ENCODE measurements at places on chromosomes 4 and X.
A peak's percentile ranks its signal among the peaks of the same experiment; 100 is the strongest.

GRCh38 chr4:168451331-168451730 is 29.0 kb downstream of the DDX60L start:
- no peak for DNase-seq

DNA sequence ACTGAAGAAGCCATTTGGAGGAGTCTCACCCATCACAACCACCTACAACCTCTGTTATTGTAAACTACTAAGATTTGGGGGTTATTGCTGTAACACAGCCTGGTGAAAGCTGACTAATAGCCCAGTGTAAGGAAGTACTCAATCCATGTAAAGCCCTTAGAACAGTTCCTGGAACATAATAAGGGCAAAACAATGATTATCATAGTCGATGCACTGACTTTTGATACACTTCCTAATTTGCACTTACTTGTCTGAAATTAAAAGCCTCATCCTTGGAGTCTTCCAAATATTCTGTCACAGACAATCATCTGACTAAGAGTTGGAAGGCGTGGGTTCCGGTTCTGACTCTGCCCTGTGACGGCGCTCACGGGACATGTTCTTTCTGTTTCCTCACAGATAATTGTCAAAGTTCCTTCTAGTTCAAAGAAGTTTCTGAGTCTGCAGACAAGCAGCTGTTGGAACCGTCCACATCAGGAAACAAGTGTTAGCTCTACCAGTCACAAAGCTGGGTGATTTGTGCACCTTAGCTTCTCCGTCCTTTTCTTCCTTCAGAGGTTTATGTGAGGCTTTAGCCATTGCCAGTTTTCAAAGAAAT is 33.4 kb upstream of the RASGEF1B start:
- no peak for DNase-seq

DNA sequence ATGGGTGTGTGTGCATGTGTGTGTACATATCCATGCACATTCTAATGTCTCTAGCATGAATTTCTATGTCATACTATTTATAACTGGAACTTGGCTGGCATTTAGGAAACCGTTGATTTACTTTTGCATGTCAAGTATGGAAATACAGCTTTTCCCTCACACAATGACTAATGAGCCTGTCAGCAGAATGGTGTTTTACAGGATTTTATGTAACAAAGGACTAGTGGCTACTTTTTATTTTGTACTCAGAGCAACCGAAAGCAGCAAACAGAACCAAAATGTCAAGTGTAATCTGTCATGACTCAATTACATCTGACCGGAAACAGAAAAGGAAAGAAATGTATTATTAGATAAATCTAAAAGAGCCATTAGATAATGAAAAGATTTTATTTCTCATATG is 1911.5 kb upstream of the AGA start:
- DNase-seq = no peak

DNA sequence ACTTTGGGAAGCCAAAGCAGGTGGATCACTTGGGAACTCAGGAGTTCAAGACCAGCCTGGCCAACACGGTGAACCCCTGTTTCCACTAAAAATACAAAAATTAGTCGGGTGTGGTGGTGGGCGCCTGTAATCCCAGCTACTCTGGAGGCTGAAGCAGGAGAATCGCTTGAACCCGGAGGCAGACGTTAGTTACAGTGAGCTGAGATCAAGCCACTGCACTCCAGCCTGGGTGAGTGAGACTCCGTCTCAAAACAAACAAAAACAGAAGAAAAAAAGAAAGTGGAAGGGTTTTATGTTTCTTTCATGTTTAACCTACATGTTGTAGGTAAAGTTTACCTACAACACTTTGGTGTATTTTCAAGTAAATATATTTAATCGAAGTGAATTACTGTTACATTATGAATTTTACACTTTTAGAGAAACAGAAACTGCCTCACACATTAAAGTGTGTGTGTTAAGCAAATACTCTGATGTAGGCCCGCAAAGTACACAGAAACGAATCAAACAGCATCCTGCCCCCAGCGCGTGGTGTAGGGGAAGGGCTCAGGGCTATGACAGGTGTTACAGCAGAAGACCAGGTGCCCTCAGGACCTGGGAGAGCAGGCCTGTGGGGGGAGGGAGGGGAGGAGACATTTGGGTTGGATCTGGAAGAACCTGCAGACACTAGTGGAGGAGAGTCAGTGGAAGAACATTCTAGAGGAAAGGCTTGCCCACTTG is 39.0 kb downstream of the PTTG2 start:
- no peak for DNase-seq

GRCh38 chrX:40007756-40008705 is 89.7 kb downstream of the BCOR start:
- no peak for DNase-seq

DNA sequence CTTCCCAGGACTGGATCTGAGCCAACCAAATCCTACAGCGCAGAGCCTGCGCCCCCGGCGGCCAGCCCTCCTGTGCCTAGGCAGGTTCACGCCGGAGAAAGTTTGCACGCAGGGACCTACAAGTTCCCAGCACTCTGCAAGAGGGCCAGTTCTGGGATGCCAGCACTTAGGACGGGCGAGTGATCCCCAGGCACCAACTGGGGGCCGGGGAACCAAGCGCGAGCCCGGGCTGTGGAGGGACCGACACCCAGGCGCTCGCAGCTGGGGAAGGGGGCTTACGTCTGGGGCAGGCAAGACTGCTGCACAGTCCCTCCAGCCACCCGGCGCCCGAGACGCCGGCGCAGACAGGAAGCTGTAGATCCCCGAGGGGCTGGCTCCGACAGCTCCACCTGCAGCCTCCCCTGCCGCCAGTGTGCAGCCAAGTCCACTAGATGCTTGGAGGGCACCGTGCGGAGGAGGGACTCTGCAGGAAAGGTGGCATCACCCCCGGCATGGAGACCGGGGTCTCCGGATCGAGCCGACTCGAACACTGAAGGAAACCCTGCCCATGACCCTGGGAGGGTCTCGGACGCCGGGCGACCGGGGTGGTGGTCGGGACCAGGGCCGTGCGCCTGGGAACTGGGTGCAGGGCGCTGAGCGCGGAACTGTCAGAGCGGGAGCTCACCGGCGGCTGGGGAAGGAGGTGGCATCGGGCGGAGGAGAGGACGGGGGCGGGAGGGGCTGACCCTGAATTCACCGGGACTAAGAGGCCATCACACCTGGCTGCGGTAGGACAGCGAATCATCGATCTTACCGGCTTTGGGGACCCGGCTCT is 566 bp downstream of the CORIN start:
- DNase-seq = peak; percentile 55

DNA sequence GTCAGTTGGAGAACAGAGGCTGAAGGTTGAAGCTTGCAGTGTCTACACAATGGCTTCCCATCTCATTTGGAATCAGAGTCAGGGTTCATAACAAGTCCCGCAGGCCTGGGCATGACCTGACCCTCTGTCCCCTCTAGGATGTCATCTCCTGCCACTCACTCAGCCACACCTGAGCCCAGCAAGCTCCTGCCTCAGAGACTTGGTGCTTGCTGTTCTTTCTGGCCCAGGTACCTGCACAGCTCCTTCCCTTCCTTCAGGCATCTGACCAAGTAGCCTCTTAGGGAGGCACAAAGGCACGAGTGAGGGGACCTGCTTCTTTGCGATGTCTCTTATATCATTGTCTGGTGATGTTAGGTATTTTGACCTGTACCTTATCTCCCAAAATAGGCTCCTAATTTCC is 9.0 kb downstream of the ZBTB49 start:
- DNase-seq = no peak

DNA sequence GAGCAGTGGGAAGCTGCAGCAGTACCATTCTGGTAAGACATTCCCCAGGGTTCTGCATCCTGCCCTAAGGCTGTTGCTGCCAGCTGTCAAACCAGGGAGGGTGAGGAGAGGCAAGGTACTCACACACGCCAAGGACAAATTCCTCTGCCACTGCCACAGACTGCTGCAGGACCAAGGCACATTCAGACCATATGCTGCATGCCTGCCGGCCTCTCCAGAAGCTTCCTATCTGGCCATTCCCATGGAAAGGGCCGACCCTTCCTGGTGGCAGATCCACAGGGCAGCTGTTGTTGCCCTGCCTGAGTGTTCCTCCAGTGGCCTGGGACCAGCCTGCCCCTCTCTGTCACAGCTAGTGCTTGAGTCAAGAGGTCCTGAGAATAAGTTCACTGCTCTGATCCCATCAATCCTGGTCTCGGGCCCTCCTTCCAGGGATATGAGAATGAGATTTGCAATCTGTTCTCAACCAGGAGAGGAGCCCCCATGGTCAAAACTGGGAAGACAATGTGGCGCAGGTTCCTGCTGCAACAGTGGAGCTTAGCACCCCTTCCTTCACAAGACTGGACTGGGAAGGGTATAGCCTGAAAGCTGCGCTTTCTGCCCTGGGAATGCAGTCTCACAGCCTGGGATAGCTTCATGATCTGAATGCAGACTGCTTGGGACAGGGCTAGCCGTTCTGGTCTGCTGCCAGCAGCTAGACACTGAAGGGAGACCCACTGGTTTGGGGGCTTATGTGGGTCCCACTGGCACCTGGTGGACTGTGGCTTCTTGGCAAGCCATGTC is 342.5 kb upstream of the NDST3 start:
- no peak for DNase-seq

DNA sequence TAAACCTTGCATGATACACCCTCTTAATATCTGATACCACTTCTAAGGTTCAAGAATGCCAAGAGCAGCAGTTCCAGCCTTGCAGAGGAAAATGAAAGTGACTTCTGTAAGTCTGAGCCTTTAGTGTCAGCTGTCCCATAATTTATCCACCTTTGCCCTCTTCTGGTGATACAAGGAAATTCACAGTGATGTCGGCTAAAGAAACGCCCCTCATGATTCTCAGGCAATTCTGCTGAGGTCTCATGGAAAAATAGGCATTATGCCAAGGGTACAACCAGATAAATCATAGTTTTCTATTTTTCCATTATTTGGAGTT is 172.2 kb upstream of the CXCL13 start:
- DNase-seq = peak; percentile 42

Measured in GM10248 (cell line).